ENCODE measurements at places on chromosomes 13 and 19. TPM values are rescaled to one million over a fixed set of nuclear protein-coding genes. Genes with fewer than 3 reads are reported as not detected.

DNA sequence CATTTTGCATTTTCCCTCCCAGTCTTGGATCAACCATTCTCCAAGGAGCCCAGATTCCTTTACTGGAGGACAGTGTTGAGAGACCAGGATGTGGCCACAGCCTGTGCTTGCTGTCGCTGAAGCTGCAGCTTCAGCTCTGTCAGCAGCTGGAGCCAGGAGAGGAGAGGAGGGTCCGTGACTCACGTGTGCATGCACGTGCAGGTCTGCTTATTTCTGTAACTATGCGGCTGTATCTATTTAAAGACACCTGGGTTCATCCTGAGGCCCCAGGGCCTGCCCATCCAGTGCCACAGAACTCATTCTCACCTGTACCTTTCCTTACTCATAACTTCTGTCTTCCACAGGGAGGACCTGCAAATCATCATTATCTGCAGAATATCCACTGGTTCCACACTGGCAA is 8.2 kb upstream of the LAMP1 start:
- no peak overlapping the region for H3K4me3 ChIP-seq
- no peaks in the 10 kb centered on the region for H3K36me3 ChIP-seq
- H3K4me1 ChIP-seq, result peaks cover 5% of the 10 kb centered on the region

DNA sequence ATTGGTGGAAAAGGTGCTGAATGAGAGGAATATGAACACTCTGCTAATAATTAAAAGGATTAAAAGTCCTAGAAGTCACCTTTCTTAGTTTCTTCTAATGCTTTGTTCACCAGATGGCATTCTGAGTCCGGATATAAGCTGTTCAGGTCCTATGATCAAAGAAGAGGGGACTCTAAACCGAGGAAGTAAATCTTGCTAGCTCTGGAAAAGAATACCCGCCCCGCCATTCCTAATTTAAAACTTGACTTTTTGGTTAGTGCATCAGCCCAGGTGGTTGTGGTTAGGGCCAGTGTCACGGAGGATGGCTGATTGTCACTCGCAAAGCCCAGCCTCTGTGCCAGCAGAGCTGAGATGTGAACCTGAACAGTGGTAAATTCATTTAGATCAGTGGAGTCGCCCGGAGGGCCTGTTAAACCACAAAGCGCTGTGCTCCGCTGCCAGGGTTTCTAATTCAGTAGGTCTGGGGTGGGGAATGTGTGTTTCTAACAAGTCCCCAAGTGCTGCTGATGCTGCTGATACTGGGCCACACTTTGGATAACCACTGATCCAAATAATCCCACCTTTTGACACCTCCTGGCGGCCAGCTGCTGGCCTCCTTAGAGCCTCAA is 425.4 kb downstream of the DCT start:
- H3K36me3 ChIP-seq, result no peaks in the 10 kb centered on the region
- H3K4me3 ChIP-seq, result no peak overlapping the region
- no peak for DNase-seq
- H3K27ac ChIP-seq, result no peak overlapping the region
- H3K4me1 ChIP-seq, result no peaks in the 10 kb centered on the region

- no peaks in the 10 kb centered on the region for H3K27me3 ChIP-seq
- peaks cover 5% of the 10 kb centered on the region for H3K36me3 ChIP-seq
- peaks cover 11% of the 10 kb centered on the region for H3K4me1 ChIP-seq
- peak; percentile 96 for DNase-seq
- H3K4me3 ChIP-seq, result peak overlapping the region; percentile 87
- peak overlapping the region; percentile 96 for H3K27ac ChIP-seq
Measured at GRCh38 chr19:8526345-8527091, 12.6 kb upstream of the ZNF414 start.

GGACT gene
- total RNA-seq, result 3.9 TPM

DNA sequence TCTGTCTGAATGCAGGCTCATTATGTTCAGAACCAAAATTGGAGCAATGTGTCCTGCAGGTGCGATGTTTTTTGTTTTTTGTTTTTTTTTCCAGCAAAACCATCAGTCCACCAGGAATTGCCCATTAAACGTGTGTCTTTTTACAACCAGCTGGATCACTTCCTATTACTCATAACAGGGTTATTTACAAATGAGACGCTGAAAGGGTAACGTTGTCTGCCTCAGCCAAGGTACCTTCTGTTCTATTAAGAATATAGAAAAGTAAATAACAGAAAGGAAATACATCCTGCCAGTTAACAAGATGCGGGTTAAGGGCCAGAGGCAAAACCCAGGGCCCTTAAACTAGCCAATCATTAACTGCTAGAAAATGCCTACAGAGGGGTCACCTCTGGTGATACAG is 590.4 kb downstream of the TBC1D4 start:
- no peak overlapping the region for H3K4me3 ChIP-seq
- no peak for DNase-seq
- no peaks in the 10 kb centered on the region for H3K27me3 ChIP-seq
- H3K36me3 ChIP-seq, result no peaks in the 10 kb centered on the region
